NCI-H1436 (cell line): ENCODE measurements at places on chromosomes 3 and 15.

DNA sequence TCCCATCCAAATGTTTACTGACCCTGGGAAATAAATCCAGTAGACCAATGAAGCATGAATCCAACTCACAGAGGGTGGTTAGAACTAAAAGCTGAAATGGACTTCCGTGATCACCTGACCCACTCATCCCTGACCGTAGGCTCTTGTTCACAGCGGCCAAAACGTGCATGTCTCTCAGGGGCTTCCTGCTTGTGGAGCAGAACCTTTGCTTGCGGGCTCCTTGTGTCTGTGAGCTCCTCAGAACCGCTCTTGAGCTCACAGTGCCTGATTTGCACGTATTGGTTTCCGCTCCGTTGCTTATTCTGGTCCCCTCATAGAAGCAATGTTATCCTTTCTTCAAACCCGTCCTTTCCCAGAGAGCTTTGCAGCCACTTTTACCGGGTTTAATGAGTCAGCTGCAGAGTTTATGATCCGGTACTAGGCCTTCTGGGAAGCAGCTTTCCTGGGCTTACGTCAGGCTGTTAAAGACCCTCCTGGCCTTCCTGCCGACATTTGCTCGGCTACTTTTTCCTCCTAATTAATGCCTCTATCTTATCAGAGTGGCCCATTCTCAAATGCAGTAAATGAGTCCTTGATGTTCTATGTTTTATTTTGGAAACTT is 35.4 kb downstream of the LIPC start:
- DNase-seq = no peak

DNA sequence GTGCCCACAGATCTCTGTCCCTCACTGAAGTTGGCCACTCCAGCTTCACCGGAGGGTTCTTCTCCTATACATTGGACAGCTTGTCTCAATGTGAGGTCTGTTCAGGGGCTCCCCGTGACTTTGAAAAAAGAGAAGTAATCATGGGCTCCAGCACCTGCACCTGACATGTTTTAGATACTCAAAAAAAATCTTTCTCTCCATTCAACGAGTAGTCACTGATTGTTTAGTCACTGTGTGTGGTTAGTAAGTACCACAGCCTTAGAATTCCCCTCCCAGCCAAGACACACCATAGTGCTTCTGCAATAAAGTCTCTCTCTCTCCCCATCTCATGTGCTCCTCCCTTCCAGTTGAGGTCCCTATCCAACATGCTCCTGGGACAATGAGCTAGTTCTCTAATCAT is 18.6 kb downstream of the CCR9 start:
- no peak for DNase-seq

- no peak for DNase-seq
These were observed 993 bp upstream of the ISL2 start for GRCh38 chr15:76335307-76336253.

DNA sequence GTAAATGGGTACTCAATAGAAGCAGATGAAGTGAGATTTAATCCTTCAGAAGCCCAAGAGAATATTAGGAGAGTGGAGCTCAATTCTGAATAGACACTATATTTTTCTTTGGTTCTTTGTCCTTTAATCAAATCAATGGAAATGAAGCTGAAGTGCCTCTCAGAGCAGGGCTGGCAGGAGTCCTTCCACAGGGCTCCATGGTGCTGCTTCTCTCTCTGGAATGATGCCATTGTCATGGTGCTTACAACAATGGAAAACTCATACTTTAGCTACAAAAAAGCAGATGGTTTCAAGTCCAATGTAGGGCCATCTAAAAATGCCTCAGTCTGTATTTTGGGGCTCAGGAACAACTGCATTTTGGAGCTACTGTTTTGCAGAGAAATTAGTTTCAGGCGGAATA is 125.1 kb downstream of the SNRK start:
- DNase-seq = no peak

DNA sequence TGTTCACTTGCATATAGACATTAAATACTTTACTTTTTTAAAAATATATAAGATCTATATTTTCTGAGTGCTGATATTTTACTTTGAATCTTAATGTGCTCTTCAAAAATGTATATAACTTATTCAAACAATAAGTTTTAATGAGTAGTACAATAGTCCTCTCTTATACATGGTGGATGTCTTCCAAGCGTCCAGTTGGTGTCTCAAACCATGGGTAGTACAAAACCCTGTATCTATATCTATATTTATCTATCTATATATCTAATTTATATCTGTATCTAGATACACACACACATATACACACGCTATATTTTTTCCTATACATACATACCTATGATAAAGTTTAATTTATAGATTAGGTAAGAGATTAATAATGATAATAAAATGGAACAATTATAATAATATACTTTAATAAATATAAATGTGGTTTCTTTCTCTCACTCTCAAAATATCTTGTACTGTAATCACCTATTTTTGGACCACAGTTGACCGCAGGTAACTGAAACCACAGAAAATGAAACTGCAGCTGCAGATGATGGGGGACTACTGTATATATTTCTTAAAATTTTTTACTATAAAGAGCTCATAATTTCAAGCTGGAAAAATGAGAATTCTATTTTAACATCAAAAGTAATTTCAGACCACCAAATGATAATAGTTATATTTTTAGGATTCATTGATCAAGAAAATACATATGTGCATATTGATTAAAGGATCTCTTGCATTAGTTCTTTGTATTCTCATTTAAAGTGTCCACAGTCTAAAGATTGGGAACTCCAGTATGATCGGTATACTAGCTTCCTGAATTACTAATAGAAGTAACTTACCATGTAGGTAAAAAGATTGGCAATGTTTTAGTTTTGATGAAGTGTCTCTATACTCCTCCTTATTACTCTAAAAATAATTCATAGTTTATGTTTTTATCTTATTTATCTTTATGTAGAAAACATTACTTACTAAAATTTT is 215.1 kb upstream of the MLF1 start:
- no peak for DNase-seq

DNA sequence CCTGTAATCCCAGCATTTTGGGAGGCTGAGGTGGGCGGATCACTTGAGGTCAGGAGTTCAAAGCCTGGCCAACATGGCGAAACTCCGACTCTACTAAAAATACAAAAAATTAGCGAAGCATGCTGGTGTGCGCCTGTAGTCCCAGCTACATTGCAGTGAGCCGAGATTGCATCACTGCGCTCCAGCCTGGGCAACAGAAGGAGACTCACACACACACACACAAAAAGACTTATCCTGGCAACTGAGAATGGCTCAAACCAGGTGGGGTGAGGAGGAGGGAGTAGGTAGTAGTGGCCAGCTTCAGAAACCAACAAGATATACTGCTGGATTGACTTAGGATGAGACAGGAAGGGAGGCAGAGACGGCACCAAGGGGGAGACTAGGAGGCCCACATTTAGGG is 53.4 kb upstream of the APEH start:
- no peak for DNase-seq

DNA sequence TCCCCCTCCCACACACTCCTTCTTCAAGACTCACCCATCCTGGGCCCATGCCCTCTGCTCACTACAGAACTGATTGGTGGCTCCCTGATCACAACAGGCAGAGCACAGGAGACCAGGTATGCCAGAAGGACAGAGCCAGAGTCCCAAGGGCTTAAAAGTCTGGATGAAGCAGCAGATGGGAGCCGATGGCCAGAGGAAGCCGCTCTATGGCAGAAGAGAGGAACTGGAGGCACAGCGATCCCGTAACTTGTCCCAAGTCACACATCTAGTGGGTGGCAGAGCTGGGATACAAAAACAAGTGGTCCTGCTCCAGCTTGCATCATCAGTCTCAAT is 20.7 kb downstream of the ITGA11 start:
- no peak for DNase-seq

DNA sequence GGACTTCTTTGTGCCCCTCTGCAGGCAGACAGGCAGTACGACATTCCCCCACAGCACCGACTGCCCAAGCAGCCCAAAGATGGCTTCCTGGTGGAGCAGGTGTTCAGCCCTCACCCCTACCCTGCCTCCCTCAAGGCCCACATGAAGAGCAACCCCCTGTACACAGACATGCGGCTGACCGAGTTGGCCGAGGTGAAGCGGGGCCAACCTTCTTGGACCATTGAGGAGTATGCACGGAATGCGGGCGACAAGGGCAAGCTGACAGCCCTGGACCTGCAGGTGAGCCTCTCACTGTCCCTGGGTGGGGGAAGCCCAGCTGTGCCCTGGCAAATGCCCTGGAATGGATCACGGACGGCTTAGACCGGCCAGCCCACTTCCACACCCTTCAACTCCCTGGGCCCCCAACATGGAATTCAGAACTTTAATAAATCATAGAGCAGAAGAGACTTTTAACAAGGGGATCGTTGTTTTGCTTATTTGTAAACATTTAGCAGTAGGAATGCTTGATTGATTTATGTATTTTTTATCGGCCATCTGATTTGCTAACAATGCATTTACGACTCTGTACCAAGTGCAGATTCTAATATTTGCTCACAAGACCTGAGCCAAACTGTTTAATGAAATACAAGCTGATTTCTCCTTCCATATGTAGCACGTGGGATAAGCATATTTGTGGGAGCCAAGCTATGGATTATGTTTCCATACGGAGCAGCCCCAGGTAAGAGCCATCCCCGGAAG is 31.1 kb downstream of the MINAR1 start:
- no peak for DNase-seq
